ENCODE measurements at places on chromosomes 1 and 21. TPM values are rescaled to one million over a fixed set of nuclear protein-coding genes. Genes with fewer than 3 reads are reported as not detected.

DNA sequence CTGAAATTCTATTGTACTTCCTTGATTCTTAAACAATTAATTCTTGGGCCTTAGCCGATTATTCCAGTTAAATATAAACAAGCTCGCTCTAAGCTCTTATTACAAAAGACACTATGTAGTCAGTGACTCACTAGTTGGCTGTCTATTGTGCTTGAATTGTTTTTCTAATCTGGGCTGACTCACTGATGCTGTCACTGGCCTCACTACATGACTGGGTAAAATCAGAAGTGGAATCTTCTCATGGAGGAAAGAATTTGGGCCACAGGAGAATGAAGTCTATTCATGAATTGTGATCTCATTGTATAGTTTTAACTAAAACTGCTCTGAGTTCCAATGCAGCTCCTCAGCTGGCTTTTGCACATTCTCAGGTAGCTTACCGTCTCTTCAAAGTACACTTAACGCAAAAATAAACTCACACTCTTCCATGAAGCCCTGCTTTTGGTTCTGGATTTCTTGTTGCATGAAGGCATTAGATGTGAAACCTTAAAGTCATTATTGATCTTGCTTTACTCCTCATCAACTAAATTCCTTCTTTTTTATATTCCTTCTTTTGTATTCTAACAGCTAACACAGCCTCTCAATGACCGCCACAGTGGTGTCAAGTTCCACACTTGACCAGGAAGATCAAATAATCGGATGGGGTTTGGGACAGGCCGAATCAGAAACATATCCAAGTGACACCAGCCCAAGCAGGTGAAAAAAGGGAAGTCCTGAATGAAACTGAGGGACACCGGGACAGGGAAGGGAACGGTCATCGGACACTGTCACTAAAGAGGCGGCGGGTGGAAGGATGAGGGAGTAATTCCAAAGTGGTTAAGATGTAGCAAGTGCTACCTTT lies 80.9 kb upstream of the LBR start:
- peak; percentile 98 for DNase-seq

GRCh38 chr1:155037043-155037442 lies 3.4 kb downstream of the DCST1 start:
- no peak for DNase-seq

- DNase-seq = no peak
Measured at GRCh38 chr21:35609263-35609662, 451.1 kb downstream of the SETD4 start.

The FMN2 gene
- 72.8 TPM for polyA plus RNA-seq

- DNase-seq = peak; percentile 73
Measured at GRCh38 chr1:20322825-20323612, 32.3 kb downstream of the VWA5B1 start.

DNA sequence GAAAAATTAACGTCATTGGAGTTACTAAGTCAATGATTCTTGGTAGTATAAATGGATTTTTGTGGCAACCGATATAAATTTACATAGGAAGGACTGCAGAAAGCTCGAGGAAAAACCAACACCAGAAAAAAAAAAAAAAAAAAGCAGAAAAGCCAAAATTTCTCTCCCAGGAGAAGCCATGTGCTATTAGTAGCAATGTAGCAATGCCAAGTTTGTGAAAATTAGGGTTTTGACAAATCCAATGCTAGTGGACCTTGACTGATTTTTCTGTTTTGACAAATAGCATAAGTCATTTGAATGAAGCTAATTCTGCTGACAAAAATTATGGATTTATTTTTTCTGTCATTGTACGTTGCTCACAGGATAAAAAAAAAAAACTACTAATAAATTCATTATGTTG lies 1561.9 kb downstream of the MRPL39 start:
- DNase-seq = no peak

DNA sequence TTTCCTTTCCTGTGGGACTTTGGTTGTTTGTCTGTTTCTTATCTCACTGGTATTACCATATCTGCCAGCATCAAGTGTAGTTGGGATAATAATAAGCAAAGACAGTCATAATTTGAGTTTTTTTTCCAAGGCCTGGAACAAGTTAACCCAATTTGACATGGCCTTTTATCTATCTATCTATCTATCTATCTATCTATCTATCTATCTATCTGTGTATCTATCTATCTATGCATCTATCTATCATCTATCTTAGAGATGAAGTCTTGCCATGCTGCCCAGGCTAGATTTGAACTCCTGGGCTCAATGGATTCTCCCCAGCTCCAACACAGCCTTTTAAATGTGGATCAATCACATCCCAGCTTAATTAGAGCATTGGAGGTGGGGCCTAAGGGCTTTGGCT lies 174.1 kb upstream of the CSF3R start:
- no peak for DNase-seq

GRCh38 chr1:19410393-19410792 lies 74.9 kb downstream of the CAPZB start:
- DNase-seq = no peak

DNA sequence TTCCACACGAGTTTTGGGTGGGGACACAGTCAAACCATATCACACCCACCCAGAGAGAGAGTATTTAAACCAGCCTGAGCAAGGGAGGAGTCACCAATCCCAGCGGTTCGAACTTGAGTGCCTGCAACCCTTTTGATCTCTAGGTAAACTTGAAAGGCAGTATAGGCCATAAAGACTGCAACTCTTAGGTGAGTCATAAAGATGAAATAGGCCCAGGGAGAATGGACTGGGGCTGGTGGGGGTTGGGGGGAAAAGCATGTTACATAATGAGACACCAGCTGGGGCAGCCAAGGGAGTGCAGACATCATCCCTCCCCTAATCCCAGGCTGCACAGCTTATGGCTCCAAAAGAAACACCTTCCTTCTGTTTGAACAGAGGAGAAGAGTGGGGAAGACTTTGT lies 99.8 kb upstream of the LHX8 start:
- no peak for DNase-seq

- DNase-seq = no peak
Measured at GRCh38 chr1:12140515-12141162, 26.2 kb upstream of the TNFRSF1B start.

DNA sequence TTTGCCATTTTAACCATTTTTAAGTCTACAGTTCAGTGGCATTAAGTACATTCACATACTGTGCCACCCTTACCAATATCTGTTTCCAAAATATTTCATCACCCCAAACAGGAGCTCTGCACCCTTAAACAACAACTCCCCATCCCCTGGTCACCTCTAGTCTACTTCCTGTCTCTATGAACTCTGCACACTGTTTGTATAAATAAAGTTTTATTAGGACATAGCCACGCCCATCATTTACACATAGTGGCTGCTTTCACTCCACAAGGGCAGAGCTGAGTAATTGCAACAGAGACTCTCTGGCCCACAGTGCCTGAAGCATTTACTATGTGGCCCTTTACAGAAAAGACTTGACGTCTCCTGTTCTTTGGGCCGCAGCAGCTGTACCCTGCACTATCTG lies 30.1 kb downstream of the KCNAB2 start:
- DNase-seq = no peak

- no peak for DNase-seq
Measured at GRCh38 chr1:57551476-57551875, 127.6 kb upstream of the DAB1 start.

DNA sequence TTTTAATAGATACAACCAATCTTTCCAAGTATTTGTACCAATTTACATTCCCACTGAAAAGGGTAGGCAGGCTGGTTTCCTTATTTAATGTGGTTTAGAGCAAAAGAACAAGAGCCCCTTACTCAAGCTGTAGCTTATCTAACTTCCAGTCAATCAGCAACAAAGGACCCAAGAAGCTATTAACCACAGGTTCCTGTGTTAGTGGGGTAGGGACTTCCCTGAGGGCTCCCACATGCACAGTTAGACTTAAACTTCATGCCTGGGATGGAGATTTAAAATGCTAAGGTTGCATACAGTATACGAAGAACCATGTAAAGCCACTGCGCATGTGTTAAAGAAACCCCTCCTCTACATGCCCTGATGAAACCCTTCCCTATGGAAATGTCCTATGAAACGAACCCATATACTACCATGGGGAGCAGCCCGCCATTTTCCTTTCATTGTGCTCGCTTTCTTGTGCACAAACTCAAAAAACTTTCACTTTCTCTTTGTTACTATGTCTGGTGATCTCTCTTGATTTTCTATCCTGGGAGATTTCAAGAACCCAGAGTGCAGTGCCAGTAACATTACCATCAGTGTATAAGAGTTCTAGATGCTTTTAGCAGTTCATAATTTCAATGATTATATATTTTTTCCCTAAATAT lies 23.3 kb upstream of the ST6GALNAC5 start:
- DNase-seq = no peak

GRCh38 chr1:48649880-48650279 lies 126.8 kb downstream of the BEND5 start:
- no peak for DNase-seq

GRCh38 chr1:10105484-10105883 lies 72.7 kb downstream of the UBE4B start:
- DNase-seq = no peak

- no peak for DNase-seq
Measured at GRCh38 chr1:42312576-42313212, 22.3 kb downstream of the FOXJ3 start.

GRCh38 chr1:153991151-153991630 lies 629 bp downstream of the RPS27 start:
- peak; percentile 58 for DNase-seq

The TFF2 gene
- polyA plus RNA-seq = not detected

GRCh38 chr1:211378844-211379243 lies 52.2 kb downstream of the TRAF5 start:
- peak; percentile 84 for DNase-seq

GRCh38 chr1:156877433-156878170 lies 15.9 kb upstream of the PEAR1 start:
- peak; percentile 23 for DNase-seq

DNA sequence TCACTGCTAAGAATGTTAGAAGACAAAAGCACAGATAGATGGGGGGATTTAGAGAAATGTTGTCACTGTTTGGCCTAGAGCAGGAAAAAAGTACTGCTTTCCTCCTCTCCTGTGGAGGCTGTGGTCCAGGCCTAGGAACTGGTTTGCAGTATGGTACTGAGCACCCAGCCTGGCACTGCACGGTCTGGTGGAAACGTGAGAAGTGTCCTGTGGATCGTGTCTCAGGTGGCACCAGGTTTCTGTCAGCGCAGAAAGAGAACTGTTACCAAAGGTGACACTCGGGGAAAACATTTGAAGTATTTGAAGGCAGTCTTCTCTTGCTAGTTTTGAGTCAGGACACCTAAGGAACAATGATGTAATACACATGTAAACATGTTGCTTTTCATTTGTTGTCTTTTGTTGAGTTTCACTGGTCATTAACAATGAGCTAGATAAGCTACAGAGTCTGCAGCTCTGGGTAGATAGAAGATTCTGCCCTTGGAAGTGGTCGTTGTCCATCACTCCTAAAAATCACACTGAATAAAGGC lies 63.0 kb downstream of the B3GALNT2 start:
- no peak for DNase-seq

- DNase-seq = peak; percentile 76
Measured at GRCh38 chr1:181135437-181135731, 46.9 kb downstream of the IER5 start.

- DNase-seq = no peak
Measured at GRCh38 chr1:118820864-118821263, 167.3 kb downstream of the TBX15 start.

The TGFB2 gene
- 1.3 TPM for polyA plus RNA-seq

DNA sequence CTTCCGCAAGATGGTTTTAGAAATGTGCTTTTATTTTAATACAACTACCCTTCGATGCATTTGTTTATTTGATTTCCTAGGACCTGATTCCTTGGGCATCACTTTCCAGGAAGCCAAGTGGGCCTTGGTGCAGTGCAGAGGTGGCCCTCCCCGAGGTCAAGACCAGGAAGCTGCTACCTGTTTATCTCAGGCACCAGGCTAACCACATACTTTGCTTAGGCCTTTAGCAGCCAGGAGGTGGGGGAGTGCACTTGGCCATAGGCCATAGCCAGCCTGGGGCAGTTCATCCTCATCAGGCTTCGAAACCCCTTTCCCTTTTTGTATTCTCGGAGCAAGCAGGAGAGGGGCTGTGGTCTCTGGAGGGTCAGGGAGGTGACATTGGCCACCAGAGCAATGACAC lies 45.4 kb downstream of the SMYD2 start:
- DNase-seq = no peak

The UMODL1 gene
- polyA plus RNA-seq = not detected

DNA sequence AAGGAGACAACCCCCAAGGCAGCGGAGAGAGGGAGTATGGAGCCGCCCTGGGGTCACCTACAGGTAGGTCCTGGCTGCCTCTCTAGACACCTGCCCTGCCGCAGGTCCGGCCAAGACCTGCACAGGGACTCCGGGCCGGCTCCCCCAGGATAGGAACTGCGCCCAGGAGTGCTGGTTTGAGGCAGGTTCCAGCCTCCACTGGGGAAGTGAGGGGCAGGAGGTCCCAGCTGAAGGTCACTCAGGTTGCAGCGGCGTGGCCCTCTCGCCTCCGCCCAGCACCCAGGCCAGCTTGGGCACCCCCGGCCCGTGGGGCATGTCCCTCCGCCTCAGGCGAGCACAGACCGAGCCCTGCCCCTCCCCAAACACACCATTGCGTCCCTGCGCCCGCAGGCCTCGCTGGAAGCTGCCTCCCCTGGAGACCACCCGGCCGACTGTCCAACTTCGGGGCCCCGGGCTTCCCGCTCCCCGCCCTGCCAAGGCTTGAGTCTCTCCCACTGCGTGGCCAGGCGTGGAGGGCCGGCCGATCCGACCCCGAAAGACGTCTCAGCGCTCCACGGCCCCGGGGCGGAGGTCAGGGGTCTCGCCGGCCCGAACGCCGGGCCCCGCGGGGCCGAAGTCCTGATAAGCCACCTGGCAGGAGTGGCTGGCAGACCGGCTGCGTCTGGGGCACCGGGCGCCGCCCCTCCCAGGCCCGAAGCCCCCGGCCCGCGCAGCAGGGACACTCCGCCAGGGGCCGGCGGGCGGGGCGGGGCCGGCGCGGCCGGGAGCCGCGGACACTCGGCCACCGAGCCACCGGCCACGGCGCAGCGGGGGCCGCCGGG lies 1.4 kb upstream of the SKI start:
- peak; percentile 43 for DNase-seq

- peak; percentile 36 for DNase-seq
Measured at GRCh38 chr1:33221385-33221758, 34.9 kb upstream of the ZNF362 start.

DNA sequence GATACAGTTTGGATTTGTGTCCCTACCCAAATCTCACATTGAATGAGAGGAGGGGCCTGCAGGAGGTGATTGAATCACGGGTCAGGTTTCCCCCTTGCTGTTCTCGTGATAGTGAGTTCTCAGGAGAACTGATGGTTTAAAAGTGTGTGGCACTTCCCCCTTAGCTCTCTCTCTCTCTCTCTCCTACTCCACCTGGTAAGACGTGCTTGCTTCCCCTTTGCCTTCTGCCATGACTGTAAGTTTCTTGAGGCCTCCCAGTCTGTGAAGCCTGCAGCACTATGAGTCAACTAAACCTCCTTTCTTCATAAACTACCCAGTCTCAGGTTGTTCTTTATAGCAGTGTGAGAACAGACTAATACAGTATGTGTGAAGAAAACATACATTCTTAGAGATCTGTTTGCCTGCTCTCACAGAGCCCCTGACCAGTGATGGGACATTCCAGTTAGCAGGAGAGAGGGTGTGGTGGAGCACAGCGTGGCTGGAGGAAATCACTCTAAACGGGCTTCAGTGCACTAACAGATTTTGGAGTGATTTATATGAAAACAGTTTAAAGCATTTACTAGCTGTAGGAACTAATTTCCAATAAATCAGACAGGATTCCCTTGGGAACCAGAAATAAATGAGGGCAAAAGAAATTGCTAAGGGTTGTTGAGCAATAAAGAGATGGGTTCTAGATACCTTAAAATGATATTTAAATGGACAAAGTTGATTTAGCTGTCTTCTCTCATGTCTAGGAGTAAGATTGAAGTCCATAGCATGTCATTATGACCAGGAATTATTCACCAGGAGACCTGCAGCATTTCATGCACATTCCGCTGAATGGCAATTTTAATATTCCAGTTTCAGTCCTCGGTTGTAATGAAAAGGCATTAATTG lies 411.0 kb downstream of the CAMTA1 start:
- DNase-seq = no peak

The A3GALT2 gene
- polyA plus RNA-seq = not detected

Data from GM23248 (cell line).